ENCODE measurements at places on chromosomes 2 and 18. TPM values are rescaled to one million over a fixed set of nuclear protein-coding genes. Genes with fewer than 3 reads are reported as not detected.

DNA sequence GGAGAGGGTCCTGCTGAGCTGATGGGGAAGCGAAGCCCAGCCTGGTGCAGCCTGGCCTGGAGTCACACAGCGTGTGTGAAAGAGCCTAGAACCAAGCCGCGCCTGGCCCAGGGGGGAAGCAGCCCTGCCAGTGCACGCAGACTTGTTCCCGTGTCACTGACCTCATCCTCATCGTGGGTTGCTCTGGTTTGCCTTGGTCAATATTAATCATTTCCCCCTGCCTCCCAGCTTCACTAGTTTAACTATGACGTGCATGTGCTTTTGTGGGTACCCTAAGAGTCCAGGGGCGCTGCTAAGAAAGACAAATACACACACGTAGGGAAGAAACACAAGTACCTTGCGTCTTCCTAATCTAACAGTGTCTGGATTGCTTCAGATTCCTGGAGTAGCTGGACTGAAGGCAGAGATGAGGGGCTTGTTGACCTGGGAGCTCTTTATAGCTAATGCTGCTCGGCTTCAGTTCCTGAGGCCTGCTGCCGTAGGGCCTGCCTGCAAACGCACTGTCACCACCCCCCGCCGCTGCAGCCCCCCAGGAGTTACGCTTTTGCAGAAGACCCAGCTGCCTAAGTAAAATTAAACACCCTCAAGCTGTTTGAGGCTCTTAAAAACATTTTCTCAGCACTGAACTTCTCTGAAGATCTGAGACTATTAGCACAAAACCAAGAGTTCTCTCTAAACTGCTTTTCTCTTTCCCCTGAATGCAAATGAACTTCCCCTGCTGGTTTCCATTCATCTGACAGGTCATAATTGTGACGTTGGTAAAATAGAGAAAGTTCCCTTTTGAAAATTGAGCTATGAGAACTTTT is 159.2 kb downstream of the FAM210A start:
- peak overlapping the region; percentile 31 for H3K4me3 ChIP-seq
- peak overlapping the region; percentile 92 for H3K27ac ChIP-seq
- H3K27me3 ChIP-seq: no peaks in the 10 kb centered on the region
- H3K4me1 ChIP-seq: no peaks in the 10 kb centered on the region

- H3K4me1 ChIP-seq: no peaks in the 10 kb centered on the region
- no peak overlapping the region for H3K27ac ChIP-seq
- DNase-seq: no peak
- H3K27me3 ChIP-seq: no peaks in the 10 kb centered on the region
These were observed 5.9 kb upstream of the LRPPRC start for GRCh38 chr2:44001716-44002115.

GRCh38 chr18:56269958-56270357 is 368.4 kb downstream of the TXNL1 start:
- no peak for DNase-seq

The FIGLA gene
- total RNA-seq: not detected

DNA sequence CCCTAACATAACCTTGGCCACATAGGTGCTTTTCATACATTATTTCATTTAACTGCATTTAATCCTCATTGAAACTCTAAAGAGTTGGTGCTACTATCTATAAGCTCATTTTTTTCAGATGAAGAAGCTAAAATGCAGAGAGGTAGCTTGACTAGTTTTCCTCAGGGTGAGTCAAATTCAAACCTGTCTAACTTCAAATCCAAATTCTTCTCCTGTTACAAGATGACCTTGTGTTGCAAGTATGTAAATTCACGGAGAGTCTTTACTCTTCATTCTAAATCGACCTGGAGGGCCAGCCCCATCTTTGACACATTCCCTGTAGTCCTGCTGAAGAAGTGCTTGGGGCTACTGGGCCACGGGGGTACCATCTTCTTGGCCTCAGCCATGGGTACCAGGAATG is 8.2 kb upstream of the SETBP1 start:
- H3K36me3 ChIP-seq: no peaks in the 10 kb centered on the region
- no peak for DNase-seq
- no peak overlapping the region for H3K4me3 ChIP-seq
- no peaks in the 10 kb centered on the region for H3K27me3 ChIP-seq
- no peak overlapping the region for H3K27ac ChIP-seq

DNA sequence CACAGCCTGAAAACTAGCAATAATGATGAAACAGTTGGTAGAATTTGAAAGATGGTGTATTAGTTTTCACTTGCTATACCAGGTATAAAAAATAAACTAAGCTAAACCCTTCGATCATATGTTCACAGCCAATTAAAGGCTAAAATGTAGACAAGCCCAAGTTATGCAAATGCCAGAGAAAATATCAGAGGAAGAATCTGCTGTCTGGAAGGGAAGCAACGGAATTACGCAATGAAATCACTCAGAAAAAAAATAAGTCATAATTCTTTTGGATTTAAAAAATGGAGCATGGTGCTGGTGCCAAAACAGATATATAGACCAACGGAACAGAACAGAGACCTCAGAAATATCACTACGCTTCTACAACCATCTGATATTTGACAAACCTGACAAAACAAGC is 108.3 kb downstream of the ARL4C start:
- H3K36me3 ChIP-seq: no peaks in the 10 kb centered on the region
- no peak for DNase-seq
- H3K27me3 ChIP-seq: no peaks in the 10 kb centered on the region
- no peaks in the 10 kb centered on the region for H3K4me1 ChIP-seq
- no peak overlapping the region for H3K4me3 ChIP-seq
- H3K27ac ChIP-seq: no peak overlapping the region

DNA sequence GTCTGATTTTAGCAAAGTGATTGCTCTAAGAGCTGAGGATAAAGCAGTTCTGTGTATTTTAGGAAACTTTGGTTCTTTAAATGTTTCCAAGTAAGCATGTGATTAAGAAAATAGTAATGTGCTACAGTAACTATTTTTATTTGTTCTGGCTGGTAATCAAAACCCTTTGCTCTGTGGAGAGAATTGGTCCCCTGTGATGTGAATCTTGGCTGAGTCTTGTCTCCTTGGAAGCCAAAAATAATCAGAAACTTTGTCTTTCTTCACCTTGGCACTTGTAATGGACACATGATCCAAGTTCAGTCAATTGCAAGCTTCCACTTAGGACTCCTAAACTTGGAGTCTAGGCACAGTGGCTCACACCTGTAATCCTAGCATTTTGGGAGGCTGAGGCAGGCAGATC is 422.7 kb upstream of the CDH20 start:
- no peak overlapping the region for H3K27ac ChIP-seq
- H3K36me3 ChIP-seq: no peaks in the 10 kb centered on the region
- no peak for DNase-seq
- no peaks in the 10 kb centered on the region for H3K4me1 ChIP-seq

GRCh38 chr2:239292531-239292930 is 108.3 kb downstream of the HDAC4 start:
- H3K36me3 ChIP-seq: no peaks in the 10 kb centered on the region
- no peak overlapping the region for H3K4me3 ChIP-seq
- DNase-seq: peak; percentile 17
- H3K27me3 ChIP-seq: no peaks in the 10 kb centered on the region
- no peaks in the 10 kb centered on the region for H3K4me1 ChIP-seq
- H3K27ac ChIP-seq: no peak overlapping the region

The AP1S3 gene
- total RNA-seq: 4.7 TPM

The LCT gene
- not detected for total RNA-seq

The RMND5A gene
- total RNA-seq: 44.3 TPM

The ALPI gene
- total RNA-seq: not detected

DNA sequence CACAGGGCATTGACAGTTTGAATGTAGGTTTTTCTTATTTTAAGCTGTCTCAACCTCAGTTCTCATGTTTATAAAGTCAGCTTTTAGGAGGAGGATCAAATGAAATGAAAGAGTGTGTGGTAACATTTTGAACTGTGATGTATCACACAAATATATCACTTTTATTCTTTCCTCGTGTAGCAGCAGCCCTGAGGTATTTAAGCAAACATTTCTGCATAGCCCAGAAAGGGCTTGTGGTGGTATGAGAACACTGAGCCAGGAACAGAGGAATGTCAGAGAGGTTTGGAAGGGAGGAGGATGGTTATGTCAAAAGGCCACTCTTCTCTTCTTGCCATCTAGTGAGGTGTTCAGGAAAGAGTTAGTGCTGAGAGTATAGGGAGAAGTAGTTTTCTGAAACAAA is 150.2 kb downstream of the PARD3B start:
- H3K4me1 ChIP-seq: no peaks in the 10 kb centered on the region
- no peak overlapping the region for H3K4me3 ChIP-seq
- no peaks in the 10 kb centered on the region for H3K36me3 ChIP-seq
- H3K27me3 ChIP-seq: no peaks in the 10 kb centered on the region
- H3K27ac ChIP-seq: no peak overlapping the region

The RTP5 gene
- total RNA-seq: 0.15 TPM

GRCh38 chr2:137194111-137194510 is 428.8 kb downstream of the THSD7B start:
- no peak for DNase-seq
- no peaks in the 10 kb centered on the region for H3K4me1 ChIP-seq
- no peaks in the 10 kb centered on the region for H3K36me3 ChIP-seq
- no peak overlapping the region for H3K4me3 ChIP-seq
- H3K27me3 ChIP-seq: no peaks in the 10 kb centered on the region

DNA sequence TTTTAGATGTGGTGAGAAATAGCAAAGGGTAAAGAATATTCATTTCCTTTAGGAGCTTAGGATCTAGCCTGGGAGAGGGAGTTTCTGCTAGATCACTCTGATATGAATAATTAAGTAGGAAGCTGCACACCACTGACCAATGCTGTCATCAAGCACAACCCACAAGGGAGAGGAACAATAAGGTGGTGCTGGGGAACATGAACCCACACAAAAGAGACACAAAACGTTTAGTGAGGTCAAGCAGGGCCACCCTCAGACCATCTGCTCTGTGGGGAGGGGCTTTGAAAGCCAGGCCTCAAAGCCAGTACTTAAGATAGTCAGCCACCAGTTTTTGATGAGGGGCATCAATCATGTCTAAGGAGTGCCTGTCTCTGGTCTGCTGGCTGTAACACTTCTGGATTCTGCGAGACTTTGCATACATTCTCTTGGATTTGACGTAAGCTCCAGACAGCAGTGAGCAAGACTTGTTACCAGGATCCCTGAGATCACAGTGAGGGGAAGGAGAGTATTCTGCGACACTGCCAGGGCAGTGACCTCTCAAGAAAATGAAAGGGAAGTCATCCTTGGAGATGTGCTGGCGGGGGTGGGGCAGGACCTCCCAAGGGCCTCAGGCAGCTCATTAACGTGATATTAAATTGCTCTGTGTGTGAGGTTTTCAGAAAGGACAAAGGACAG is 127.0 kb downstream of the CCBE1 start:
- no peak overlapping the region for H3K27ac ChIP-seq
- H3K4me1 ChIP-seq: no peaks in the 10 kb centered on the region
- no peaks in the 10 kb centered on the region for H3K36me3 ChIP-seq

GRCh38 chr2:222423632-222424275 is 589 bp upstream of the SGPP2 start:
- H3K4me1 ChIP-seq: no peaks in the 10 kb centered on the region
- no peak for DNase-seq
- H3K27ac ChIP-seq: no peak overlapping the region
- H3K27me3 ChIP-seq: no peaks in the 10 kb centered on the region
- H3K36me3 ChIP-seq: no peaks in the 10 kb centered on the region

DNA sequence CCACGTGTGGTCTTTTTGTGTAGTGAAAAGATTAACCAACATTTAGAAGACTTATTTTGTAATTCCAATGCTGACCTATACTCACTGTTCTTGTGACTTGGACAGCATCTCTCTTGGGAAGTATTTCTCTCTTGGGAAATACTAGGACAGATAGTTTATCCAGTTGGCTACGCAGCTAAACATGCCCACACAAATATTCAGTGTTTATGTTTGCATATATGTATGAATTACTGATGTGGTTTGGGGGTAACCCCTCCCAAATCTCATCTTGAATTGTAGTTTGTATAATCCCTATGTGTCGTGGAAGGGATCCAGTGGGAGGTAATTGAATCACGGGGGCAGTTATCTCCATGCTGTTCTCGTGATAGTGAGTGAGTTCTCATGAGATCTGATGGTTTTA is 2062.3 kb upstream of the CELF4 start:
- no peaks in the 10 kb centered on the region for H3K36me3 ChIP-seq
- H3K4me1 ChIP-seq: no peaks in the 10 kb centered on the region
- H3K27ac ChIP-seq: no peak overlapping the region
- H3K27me3 ChIP-seq: no peaks in the 10 kb centered on the region

The CBLN2 gene
- total RNA-seq: not detected

GRCh38 chr2:204024503-204024902 is 87.9 kb downstream of the ICOS start:
- DNase-seq: no peak
- H3K4me1 ChIP-seq: no peaks in the 10 kb centered on the region
- H3K36me3 ChIP-seq: no peaks in the 10 kb centered on the region
- no peak overlapping the region for H3K27ac ChIP-seq
- H3K4me3 ChIP-seq: no peak overlapping the region

The NDUFB3 gene
- total RNA-seq: 51.5 TPM

GRCh38 chr2:32168513-32168912 is 2.8 kb downstream of the SLC30A6 start:
- H3K4me1 ChIP-seq: no peaks in the 10 kb centered on the region
- H3K27ac ChIP-seq: no peak overlapping the region
- H3K4me3 ChIP-seq: no peak overlapping the region
- no peaks in the 10 kb centered on the region for H3K27me3 ChIP-seq
- no peaks in the 10 kb centered on the region for H3K36me3 ChIP-seq
- DNase-seq: no peak

The LOXHD1 gene
- 0.59 TPM for total RNA-seq

The UGT1A8 gene
- not detected for total RNA-seq

DNA sequence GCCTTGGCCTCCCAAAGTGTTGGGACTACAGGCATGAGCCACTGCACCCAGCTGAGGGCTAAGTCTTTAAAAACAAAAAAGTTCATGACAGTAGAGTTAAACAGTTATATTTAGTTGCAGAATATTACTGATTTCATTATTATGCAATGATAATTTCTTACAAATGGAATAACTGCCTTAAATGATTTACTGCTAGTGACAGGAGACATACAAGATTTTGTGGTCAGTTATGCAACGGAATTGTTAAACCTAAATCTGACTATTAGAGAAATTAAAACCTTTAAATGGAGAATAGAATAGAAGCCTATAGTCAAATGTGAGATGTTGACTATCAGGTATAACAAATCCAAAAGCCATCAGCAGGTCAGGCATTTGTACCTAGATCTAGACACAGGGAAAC is 10.3 kb upstream of the DNAJC10 start:
- no peaks in the 10 kb centered on the region for H3K36me3 ChIP-seq
- no peaks in the 10 kb centered on the region for H3K27me3 ChIP-seq

DNA sequence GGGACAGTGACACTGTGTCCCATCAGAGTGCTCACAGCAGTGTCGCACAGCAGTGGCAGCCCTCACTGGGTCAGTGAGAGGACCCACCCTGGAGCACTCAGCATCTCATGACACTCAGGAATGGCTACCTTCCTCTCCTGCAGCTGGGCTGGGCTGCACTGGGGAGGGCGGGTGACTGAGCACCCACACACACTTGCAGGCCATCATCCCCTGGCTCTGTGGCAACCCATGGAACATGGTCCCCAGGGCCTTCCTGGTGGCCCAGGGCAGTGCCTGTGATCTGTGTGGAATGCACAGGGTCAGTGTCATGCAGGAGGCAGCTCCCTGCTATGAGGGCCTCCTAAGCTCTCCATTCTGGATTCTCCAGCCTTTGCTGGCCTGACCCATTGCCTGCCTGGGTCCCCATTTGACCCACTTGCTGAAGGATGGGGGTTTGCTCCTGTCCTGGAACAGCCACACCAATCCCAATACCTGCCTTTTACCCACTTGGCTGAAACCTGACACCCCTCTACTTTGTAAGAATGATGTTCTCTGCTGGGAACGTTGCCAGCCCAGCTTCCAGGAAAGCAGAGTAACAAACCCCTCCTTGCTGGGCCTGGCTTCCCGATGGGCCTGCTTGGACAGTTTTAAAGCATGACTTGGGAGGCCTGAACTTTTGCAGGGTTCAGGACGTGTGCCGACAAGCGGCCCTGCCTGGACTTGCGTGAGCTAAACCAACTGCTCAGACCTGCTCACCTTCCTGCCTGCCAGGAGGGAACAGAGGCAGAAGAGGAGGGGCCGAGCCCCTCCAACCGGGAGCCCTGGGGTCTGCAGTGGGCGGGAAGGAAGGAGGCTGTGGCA is 13.7 kb downstream of the HS6ST1 start:
- H3K4me3 ChIP-seq: no peak overlapping the region
- H3K27ac ChIP-seq: peak overlapping the region; percentile 88
- H3K4me1 ChIP-seq: peaks cover 68% of the 10 kb centered on the region
